ENCODE measurements at places on chromosomes 7 and 10. TPM values are rescaled to one million over a fixed set of nuclear protein-coding genes. Genes with fewer than 3 reads are reported as not detected.

Gene NEUROG3
- not detected for total RNA-seq

DNA sequence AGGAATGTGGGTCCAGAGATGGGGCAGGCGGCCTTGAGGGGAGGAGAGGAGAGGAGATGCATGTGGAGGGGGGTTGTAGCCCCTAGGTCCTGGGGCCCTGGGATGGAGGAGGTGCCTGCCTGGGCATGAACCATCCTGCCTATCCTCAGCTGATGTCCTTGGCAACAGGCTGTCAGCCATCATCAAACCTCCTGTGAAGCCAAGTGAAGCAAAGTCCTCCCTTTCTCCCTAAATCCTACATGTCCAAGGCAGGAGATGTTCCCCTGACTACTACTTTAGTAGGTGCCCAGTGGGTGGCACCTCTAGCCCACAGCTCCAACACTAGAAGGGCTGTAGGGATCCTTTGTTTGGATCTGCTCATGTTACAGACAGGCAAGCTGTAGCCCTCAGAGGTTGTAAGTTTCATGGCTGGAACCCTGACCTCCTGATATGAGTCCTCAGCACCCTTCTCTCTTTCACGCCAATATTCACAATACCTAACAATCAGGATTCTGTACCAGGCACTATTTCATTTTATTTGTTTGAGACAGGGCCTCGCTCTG, 66.6 kb upstream of the SYPL1 start:
- H3K36me3 ChIP-seq, result no peaks in the 10 kb centered on the region
- DNase-seq, result no peak
- no peak overlapping the region for H3K27ac ChIP-seq

Gene SPDYE11
- total RNA-seq, result not detected

- DNase-seq, result no peak
- H3K4me3 ChIP-seq, result no peak overlapping the region
- no peak overlapping the region for H3K27ac ChIP-seq
- no peaks in the 10 kb centered on the region for H3K36me3 ChIP-seq
- no peaks in the 10 kb centered on the region for H3K4me1 ChIP-seq
- no peaks in the 10 kb centered on the region for H3K27me3 ChIP-seq
Observed at GRCh38 chr7:4698707-4699275, 16.7 kb downstream of the FOXK1 start.

Gene CXCL12
- total RNA-seq, result not detected

Gene PRDX3
- total RNA-seq, result 293 TPM

DNA sequence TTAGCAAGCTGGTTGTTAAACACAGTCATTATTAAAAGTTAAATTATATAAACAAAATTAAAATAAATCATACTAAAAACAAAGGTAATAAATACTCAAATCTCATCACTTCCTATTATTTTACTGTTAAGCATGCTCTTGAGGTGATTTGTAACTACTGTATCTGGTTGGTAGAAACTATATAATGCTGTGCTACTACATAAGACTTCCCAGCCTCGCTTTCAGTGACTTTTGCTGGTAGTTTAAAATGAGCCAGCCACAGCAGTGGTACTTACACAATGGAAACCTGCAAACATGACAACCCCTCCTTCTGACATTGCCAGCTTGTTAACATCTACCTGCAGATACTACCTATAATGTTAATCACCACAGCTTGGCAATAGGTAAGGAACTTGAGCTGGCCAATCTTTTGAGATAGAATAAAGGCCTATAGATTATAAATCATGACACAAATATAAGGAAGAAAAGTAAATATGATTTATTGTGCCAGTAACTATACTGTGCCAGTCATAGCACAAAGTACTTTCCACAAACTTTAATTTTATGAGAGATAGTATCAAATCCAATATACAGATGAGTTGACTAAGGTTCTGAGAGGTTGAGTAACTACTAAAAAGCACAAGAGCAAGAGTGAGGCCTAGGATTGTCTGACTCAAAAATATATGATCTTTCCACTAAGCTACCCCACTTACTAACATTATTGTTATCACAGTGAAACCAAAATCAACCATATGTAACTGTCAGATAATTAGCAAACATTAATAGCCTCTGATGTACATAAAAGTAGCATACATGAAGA, 181.1 kb upstream of the ASAH2 start:
- H3K4me3 ChIP-seq, result no peak overlapping the region
- no peak overlapping the region for H3K27ac ChIP-seq
- no peak for DNase-seq

Gene NODAL
- not detected for total RNA-seq

Gene MYH16
- total RNA-seq, result not detected

- no peak for DNase-seq
- H3K27ac ChIP-seq, result no peak overlapping the region
- H3K4me1 ChIP-seq, result peaks cover 5% of the 10 kb centered on the region
- H3K4me3 ChIP-seq, result no peak overlapping the region
Observed at GRCh38 chr7:69426705-69427104, 171.6 kb upstream of the AUTS2 start.

DNA sequence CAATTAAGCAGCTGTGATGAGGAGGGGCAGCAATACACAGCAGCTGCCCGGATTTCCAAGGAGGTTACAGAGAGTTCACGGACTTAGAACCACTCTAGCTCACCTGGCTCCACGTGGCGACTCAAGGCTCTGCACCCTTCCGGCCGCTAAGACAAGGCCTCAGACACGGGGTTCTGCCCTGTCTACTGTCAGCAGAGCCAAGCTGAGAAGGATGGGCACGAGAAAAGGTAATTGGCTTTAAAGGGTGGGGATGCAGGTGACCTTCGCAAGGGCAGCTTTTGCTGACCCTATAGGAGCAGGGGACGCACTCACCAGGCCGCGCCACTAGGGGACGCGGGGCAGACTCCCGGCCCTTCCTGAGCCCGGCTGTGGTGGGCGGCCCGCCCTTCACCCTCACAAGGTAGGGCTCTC, 152.4 kb downstream of the KIF20B start:
- no peak overlapping the region for H3K27ac ChIP-seq
- H3K36me3 ChIP-seq, result no peaks in the 10 kb centered on the region
- DNase-seq, result no peak

- H3K27ac ChIP-seq, result no peak within 1 kb of the TSS
- H3K4me1 ChIP-seq, result peaks cover 40% of the 10 kb centered on the region
- no peaks in the 10 kb centered on the region for H3K36me3 ChIP-seq
- H3K4me3 ChIP-seq, result peak within 1 kb of the TSS; percentile 91
Observed at GRCh38 chr10:124461642-124462347, at the start of gene LHPP. Gene LHPP (plus strand): TSS chr10:124461823. CDS start chr10:124461863, 40 bp downstream.

Gene STEAP4
- not detected for total RNA-seq

DNA sequence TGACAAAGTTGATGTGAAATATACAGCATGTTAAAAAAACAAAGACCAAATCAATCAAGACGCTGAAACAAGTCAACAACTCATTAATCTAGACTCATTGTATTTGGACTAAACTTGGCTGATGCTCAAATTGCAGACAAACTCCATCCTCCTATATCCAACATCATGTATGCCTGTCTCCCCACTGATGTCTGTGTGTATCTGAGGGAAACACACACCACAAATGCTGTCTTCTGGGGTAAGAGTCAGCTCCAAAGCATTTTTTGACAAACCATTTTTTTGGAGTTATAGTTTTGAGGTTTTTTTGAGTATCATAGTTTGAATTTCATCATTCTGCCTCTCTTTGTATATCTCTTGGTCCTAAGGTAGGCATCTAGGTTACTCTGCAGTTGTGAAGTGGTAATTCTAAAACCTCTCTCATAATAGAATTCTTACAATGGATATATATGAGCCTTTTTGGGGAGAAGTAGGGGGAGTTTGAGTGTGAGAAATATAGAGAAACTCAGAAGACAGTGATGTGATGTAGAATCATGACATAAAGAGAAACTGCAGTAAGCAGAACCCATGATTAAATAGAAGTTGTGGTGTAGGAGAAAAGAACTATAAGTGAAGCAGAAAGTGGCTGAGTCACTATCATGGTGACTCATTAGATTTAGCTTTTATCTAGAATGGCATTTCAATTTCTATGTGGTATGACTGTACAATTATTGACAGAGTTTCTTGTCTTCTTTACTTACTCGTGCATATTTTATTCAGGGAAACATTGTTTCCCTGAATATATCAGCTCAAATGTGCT, 1531.1 kb upstream of the LRRTM3 start:
- peaks cover 3% of the 10 kb centered on the region for H3K4me1 ChIP-seq
- H3K36me3 ChIP-seq, result no peaks in the 10 kb centered on the region
- no peak overlapping the region for H3K27ac ChIP-seq

Gene PRSS58
- not detected for total RNA-seq

Gene GNGT1
- not detected for total RNA-seq

- no peak for DNase-seq
- H3K27me3 ChIP-seq, result no peaks in the 10 kb centered on the region
- H3K4me1 ChIP-seq, result no peaks in the 10 kb centered on the region
- no peak overlapping the region for H3K4me3 ChIP-seq
Observed at GRCh38 chr7:102973096-102973802, 60.4 kb downstream of the LRRC17 start.

Gene IFT22
- 39.1 TPM for total RNA-seq

GRCh38 chr10:114859222-114859621, 37.6 kb downstream of the FHIP2A start:
- H3K36me3 ChIP-seq, result peaks cover 12% of the 10 kb centered on the region
- H3K4me3 ChIP-seq, result no peak overlapping the region
- H3K27ac ChIP-seq, result no peak overlapping the region
- no peaks in the 10 kb centered on the region for H3K27me3 ChIP-seq
- no peaks in the 10 kb centered on the region for H3K4me1 ChIP-seq
- DNase-seq, result no peak

Gene PAPOLB
- total RNA-seq, result not detected

- H3K36me3 ChIP-seq, result no peaks in the 10 kb centered on the region
- no peak overlapping the region for H3K27ac ChIP-seq
- no peaks in the 10 kb centered on the region for H3K4me1 ChIP-seq
- DNase-seq, result no peak
- H3K27me3 ChIP-seq, result no peaks in the 10 kb centered on the region
Observed at GRCh38 chr10:7547829-7548228, 118.9 kb downstream of the ITIH5 start.

GRCh38 chr7:116258734-116259133, 48.4 kb downstream of the TES start:
- DNase-seq, result peak; percentile 75
- no peaks in the 10 kb centered on the region for H3K4me1 ChIP-seq
- no peaks in the 10 kb centered on the region for H3K27me3 ChIP-seq
- H3K36me3 ChIP-seq, result no peaks in the 10 kb centered on the region
- H3K27ac ChIP-seq, result no peak overlapping the region
- no peak overlapping the region for H3K4me3 ChIP-seq

Gene CHRM2
- total RNA-seq, result not detected
